ENCODE measurements at places on chromosomes 2 and 18. TPM values are rescaled to one million over a fixed set of nuclear protein-coding genes. Genes with fewer than 3 reads are reported as not detected.

DNA sequence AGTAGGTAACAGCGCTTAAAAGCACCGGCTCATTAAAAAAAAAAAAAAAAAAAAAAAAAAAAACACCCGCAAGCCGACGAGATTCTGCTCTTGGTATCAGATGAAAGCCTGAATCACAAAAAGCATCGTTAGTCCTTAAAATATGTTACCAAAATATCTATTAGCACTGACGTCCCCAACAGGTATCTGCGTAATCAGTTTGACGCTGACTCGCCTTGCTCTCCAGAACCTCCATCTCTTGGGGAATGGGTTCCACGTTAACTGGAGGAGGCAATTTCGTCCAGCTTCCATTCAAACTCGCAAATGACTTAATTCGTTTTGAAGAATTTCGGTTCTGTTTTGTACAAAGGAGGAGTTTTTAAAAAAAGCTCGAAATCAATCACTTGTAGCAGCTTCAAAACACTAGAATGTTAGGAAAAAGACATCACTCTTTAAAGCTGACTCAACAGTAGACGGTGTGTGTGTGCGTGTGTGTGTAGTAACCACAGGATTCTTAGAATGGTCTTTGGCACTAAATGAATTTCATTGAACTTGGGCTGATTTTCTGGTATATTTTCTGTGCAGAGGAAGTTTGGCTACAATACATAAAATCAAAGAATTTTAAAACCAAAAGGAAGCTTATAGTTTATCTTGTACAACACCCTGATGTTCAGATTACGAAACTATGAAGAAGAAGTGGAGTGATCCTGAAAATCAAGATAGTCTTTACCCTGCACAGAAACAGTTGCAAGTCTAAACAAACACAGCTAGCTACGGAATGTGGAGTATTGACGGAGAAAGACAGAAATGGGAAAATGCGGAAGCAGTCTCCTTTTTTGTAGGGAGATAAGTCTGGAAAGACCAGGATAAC is 1.1 kb upstream of the PGAP1 start:
- DNase-seq = no peak

DNA sequence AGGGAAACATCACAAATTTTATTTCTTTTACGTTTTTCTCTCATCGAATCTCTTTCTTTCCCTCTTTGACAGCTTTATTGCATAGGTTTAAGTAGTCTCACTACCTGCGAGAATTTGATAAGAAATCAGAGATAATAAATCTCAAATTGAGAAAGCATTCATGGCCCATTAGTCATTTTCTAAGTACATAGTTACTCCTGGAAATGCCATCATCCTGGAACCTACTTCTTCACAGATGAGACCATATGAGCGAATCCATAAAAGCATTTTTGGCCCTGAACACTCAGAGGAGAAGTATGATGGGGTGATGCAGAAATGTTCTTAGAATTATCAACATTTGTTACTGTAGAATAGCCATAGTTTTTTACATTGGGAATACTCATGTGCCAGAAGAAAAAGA is 138.0 kb upstream of the ARHGAP28 start:
- DNase-seq = no peak

GRCh38 chr2:240421381-240421780 is 14.1 kb upstream of the GPC1 start:
- DNase-seq = no peak

DNA sequence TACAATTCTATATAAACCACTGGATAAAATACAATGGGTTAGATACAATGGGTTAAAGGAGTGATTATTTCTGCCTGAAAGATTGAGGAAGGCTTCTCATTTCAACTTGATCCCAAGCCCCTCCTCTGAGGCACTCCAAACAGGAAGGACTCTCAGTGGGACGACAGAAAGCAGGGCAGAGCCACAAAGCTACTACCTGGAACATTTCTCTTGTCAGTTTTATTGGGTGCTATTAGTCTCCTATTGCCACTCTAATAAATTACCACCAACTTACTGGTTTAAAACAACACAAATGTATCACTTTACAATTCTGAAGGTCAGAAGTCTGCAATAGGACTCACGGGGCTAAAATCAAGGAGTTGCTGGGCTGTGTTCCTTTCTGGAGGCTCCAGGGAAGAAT is 146.7 kb downstream of the MREG start:
- DNase-seq = no peak

DNA sequence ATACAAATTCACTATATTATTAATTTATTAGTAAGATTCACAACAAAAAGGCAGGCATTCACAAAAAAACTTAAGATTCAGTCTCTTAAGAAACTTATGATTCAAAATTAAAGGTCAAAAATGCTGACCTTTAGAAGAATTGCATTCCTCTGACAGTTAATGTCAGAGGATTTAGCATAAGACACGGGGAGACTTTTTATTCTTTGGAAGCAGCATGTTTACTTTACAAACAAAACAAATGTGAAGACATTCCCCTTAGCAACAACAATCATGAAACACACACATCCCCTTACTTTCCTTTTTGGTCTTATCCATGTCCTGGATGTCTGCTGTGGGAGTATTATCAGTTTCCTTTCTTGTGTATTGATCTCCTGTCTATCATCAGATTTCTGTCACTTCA is 117.1 kb downstream of the RAD51AP2 start:
- DNase-seq = no peak

- no peak for DNase-seq
Measured at GRCh38 chr18:62372156-62372555, 47.0 kb downstream of the TNFRSF11A start.

GRCh38 chr2:168323529-168324021 is 76.2 kb upstream of the STK39 start:
- DNase-seq = no peak

Gene ZC3H15
- total RNA-seq = 63.6 TPM
